ENCODE measurements at places on chromosomes 11 and 22.

DNA sequence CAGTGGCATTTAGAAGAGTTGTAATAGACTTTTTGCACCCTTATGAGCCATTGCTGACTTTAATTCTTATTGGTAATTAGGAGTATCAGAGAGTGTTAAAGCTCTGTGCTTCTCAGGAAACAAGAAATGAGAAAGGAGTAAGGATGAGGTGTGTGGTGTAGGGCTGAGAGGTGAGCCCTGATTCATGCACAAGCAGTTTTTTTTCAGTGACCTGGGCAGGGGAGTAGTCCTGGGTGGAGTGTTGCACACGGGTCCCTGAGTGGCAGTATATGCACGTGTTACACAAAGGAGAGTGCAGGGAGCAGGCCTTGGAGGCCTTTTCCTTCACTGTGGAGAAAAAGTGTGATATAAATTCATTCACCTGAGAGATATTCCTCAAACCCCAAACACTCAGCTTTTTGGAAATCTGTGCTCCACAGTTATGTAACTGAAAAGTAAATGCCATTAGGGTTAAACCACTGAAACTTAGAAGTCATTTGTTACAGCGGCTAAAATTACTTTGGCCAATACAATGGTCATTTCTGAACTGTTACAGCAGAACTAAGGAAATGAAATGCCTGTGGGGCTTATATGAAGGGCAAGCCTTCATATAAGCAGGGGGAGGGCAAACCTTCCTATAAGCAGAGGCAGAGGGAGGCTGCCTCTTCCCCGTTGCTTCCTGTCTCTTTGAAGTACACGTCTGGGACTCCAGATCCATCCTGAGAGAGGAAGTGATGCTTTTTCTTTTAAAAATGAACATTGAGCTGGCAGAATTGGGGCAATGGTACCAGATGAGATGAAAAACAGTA, 62.6 kb upstream of the OLFML1 start:
- no peak for DNase-seq

DNA sequence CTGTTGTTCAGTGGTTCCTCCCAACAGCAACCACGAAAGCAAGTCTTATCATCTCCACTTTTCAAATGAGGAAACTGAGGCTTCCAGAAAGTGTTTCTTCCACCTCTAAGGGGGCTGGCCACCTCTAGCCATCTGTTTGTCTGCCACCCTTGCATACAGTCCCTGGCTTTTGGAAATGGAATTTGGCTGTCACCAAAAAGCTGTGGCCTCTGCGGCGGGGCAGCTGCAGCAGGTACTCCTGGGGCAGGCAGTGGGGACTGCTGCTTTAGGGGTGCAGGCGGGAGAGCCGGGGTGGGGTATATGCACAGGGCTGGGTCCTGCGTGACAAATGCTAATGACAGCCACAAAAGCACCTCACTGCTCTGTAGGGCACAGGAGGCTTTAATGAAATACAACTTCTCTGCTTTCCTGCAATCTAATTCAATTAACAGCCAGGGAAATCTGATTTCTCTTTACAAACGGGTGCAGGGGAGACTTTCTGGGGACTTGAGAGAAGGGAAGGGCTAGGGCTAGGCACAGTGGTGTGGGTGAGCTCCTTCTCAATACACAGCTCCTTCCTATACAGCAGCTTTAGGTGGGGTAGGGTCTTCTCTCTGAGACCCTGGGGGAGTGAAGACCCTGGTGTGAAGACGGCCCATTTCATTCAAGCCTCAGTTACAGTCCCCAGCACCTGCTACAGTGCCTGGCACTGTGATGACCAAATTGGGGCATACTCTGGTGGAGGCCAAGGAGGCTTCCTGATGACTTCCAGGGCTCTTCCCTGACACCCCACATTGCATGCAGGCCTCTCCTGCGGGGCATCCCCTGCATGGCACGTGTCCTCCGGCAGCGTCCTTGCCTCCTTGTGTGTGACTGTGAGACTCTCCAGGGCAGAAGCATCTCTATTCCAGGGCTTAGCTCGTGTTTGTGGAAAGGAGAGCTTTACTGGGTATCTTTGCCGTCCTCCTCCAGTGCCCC, 161.6 kb downstream of the CEP164 start:
- no peak for DNase-seq

DNA sequence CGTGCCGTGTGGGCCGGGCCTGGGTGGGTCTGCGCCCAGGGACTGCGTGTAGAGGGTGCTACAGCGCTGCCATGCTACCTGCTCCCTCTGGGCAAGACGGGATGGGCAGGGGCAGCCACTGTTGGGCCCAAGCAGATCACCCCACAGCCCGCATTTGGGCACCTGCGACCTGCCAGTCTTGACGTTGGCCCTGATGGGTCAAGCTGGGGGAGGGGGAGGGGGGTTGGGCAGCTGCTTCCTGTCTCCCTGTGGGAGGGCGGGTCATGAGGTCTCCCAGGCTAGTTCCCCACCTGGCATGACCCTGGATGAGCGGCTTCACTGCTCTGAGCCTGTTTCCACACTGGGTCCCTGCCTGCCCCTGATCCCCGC, 2.8 kb upstream of the RPS19BP1 start:
- no peak for DNase-seq

DNA sequence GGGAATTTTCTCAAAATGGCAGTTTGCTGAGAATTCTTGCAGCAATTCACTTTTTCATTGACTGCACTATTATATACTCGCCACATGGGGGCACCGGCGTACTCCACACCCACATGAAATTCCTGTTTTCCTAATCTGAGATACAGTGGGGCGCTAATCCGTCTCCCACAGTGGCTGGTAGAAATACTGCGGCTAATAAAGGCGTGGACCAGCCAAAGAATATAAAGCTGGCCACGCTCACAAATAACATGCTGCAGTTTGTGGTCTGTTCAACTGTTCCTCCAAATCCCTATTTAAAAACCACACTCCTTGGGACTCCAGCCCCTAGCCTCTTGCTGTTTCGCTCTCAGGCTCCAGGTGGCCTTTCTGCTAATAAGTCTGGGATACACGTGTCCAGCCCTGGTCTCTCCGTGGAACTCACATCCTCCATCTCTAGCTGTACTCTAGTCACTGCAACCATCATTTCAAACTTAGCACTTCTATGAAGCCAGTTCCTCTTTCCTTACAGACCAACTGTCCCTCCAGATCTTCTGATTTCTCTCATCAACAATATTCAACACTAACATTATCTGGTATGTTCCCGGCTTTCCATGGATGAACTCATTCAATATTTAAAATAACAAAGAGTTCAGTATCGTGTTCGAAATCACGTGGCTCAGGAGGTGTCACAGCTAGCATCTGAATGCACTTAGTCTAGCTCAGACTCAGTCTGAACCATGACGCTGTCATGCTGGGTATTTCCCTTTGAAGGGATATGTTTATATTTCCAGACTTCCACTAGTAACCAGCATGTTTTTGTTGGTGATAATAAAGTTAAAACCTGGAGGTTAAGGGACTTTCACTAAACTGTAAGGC, 22.0 kb downstream of the TBRG1 start:
- DNase-seq: no peak
